Mucosa of descending colon (tissue), 3 donors: ENCODE measurements at places on chromosomes 1 and 21. TPM values are rescaled to one million over a fixed set of nuclear protein-coding genes. Genes with fewer than 3 reads are reported as not detected.

GRCh38 chr1:227774051-227774731 lies 39.0 kb downstream of the SNAP47 start:
- no peak for DNase-seq

DNA sequence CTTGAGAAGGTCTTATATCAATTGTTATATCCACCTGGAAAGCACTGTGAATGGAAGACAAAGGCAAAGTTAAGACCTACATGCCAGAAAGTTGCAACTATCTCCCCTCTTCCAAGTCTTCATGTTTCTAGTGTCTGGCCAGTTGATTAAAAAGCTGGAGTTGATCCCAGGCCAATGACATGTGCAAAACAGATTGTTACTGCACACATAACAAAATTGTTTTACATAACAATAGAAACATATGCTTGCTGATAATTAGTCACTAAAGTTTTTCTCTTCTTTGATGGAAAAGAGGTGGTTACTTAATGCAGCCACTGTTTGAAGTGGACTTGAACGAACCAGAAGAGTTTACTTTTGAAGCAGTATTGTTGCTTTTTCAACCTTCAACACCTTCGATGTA lies 158.2 kb downstream of the TGFBR3 start:
- no peak for DNase-seq

GRCh38 chr1:41492341-41492848 lies 7.9 kb upstream of the EDN2 start:
- peak; percentile 53 for DNase-seq

- DNase-seq: no peak
Observed at GRCh38 chr1:33641104-33641830, 168.8 kb downstream of the ZSCAN20 start.

DNA sequence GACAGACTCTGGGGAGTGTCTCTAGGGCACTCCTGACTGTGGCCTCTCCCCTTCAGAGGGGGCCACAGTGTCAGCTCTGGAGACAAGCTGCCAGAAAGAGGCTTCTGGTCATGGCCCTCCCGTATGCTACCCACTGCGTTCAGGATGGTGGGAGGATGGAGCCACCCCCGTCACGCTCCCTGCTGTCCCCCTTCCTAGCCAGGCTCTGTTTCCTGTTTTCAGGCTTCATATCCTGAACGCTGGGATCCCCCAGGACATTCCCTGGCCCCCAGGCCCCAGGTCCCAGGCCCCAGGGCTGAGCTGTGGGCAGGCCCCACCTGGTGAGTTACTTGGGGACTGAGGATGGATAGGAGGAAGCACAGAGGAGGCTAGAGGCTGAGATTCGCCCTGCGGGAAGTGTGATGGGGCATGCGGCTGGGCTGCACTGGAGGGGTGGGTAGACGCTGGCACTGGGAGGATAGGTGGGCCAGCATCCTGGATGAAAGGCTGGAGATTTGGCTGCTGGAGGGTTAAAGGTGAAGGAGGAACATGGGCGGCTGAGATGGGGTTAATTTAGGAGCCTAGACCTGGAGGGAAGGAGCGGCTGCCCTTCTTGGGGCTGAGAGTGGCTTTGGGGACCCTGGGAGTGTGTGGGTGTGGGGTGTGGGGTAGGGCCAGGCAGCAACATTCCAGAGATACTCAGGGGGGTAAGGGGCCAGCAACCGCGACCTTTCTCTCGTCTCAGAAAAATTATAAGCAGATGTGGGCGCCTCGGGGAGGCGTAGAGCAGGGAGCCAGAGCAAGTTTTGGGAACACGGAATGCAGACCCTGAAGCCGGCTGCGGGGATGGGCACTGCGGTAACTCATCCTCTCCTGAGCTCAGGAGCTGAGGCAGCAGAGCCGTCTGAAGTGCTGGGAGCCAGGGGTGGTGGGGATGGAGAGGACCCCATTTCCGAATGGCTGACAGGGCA lies 8.7 kb downstream of the PEAR1 start:
- no peak for DNase-seq

DNA sequence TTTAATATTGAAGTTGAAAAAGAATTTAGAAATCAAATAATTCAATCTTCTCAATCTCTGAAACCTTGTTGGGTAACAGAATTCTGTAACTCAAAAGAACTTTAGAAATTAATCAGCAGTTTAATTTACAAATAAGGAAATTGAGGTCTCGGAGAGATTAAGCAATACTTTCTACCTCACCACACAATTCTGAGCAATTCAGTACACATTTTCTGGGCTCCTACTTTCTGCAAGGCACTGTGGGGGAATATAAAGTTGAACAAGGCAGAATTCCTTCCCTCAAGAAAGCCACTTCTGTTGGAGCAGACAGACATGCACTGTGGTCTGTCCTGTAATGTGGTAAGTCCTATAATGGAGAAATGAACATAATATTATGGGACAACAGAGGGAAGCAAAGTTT lies 47.7 kb downstream of the MEF2D start:
- no peak for DNase-seq

- no peak for DNase-seq
Observed at GRCh38 chr1:68331117-68331865, 99.0 kb upstream of the WLS start.

- DNase-seq: no peak
Observed at GRCh38 chr1:61173118-61173517, 90.8 kb downstream of the NFIA start.

DNA sequence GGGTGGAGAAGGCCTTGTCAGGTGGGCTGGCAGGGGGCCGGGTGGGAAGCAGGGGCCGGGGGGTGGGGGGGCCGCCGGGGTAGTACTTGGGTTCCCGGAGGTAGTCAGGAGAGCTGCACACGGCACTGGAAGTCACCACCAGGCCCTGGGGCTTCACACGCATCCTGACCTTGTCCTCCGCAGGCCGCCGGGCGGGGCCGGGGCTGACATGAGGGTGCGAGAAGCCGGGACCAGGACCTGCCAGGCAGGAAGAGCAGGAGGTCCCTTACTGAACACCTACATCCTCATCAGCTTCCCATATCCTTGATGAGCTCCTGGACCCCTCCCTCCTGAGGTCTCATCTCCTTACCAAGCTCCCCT lies 52.0 kb downstream of the AHDC1 start:
- no peak for DNase-seq

DNA sequence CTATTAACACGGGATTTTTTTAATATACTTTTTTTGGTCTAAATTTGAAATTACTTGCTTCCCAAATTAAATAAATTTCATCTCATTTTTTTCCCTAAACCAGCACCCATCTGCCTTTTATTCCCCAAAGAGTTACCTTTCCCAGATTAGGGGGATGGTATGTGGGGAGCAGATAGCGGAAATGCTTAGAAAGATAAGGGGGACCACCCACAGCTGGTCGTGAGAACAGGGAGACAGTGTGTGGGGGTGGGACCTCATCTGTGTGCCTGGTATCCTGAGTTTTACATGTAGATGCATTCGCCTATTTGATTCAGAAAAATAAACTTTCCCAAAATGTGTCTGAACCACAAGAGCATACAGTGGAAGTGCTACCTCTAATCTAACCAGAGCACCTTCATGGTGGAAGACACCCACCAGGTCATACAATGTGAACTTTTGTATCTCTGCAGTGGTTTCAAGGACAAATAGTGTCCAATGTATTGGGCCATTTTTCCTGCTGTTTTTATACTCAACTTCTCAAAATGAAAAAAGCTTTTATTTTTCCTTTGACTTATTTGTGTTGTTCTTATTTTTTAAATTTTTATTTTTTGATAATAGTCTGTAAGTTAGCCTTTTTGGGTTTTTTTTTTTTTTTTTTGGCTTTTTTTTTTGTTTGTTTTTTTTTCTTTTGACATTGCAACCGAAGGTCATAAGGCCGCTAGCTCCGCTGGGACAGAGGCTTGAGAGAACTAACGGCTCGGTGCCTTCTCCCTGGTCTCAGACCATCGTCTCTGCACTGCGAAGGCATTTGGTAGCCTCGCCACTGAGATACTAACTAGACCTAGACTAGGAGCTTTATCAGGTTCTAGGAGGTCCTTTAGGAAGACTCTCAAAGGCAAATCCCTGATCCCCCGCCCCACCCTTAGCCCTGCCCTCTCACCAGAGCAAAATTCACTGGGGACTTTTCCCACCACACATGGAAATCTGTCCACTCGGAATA lies 263.2 kb downstream of the TM2D1 start:
- DNase-seq: no peak

GRCh38 chr1:243253926-243254232 lies 1.2 kb downstream of the CEP170 start:
- no peak for DNase-seq

GRCh38 chr1:211865180-211865579 lies 34.6 kb upstream of the LPGAT1 start:
- DNase-seq: no peak

GRCh38 chr21:27645285-27645684 lies 678.4 kb upstream of the ADAMTS5 start:
- no peak for DNase-seq

DNA sequence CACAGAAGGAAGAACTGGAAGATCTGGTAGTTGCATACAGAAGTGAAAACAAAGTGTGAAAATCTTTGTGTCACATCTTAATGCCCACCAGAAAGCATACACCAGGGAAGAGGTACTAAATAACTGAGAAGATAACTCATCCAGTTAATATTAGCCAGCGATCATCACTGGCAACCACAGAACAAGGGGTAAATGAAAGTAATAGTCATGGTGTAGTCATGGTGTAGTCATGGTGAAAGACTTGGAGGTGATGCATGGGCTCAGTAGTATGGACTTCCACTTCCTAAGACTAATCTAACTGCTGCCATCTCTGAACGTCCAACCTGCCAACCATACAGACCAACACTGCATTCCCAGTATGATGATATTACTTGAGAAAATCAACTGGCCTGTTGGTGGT lies 481.2 kb upstream of the NR5A2 start:
- DNase-seq: no peak

DNA sequence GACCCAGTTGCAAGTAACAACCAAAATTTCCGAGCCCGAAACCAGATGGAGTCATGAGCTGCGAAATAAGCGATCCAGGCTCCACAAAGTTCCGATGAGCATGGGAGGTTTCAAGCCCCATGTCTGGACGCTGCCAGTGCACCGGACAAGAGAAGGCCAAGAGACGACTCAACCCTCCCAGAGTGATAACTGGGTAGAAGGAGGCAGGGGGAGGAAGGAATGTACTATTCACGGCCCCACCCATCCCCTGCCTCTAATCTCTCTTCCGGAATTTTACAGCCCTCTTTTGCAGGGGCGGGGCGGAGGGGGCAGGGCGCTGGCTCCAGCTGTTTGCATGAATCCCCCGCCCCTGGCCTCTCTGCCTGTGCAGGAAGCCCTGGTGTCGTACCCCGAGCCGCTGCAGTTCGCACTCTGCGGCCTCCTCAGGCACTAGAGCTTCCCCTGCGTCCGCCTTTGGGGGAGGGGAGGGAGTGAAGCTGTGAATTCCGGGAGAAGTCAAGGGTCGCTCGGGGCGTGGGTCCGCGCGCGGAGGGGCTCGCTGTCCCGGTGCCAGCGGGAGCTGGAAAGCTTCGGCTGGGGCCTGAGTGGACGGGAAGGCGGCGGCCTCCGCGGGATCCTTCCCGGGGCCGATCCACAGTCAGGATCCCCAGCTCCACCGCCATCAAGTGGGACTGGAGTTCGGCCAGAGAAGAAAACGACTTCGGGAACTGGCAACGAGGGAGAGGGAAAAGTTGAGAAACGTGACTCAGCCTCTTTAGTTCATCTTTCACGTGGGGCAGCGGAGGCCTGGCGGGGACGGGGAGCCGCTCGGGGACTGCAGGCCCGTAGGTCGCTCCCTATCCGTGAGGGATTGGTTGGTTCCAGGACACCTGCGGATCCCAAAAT lies 6.3 kb upstream of the PTP4A2 start:
- peak; percentile 96 for DNase-seq

DNA sequence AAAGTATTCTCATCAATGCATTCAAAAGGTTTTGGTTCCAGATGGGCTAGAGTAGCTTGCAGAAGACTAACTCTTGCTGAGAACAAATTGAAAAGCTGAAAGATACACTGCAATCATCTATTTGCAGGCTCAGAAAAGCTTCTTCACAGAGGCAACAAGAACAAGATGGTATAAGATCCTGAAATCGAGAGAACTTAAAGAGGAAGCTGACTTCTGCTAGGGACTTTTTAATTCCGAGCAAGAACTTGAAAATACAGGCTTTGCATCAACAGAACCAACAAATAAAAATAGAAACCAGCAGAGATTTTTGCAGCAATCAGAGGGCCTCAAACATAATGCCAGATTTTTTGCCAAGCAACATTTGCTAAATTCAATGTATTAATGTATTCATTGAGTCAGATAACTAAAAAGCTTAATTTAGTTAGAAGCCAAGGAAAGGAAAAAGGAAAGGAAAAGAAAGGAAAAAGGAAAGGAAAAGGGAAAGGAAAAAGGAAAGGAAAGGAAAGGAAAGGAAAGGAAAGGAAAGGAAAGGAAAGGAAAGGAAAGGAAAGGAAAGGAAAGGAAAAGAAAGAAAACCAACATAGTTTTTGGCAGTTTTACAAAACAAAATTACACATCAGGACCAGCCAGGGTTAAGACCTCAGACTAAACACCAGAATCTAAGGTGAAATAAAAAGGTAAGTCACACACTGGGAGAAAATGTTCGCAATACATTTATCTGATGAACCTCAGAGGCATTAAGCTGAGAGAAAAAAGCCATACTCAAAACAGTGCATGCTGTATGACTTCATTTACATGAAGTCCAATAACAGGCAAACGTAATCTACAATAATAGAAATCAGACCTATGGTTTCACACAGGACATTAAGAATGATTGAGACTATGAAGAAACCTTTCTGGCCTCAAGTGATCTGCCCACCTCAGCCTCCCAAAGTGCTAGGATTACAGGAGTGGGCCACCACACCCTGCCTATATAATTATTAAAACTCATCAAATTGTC lies 42.6 kb downstream of the FAF1 start:
- DNase-seq: no peak

DNA sequence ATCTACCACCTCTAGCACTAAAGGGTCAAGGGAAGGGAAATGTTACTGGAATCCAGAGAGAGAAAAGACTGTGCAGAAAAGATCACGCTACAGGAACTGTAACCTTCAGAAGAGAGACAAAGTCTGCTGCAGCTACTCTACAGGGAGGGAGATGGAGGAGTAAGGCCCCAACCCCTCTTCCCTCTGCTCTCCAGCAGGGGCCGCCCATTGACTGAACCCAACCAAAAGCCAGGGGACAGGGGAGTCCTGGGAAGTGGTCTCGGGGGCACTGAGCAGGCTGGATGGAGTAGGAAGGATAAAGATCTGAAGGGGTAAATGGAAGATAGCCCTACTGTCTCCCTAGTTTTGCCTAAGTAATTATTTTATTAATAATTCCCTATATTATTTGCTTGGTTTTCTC lies 72.8 kb upstream of the NR5A2 start:
- peak; percentile 23 for DNase-seq

Gene MARK1
- 11.2 TPM for total RNA-seq

Gene ETNK2
- 0.20 TPM for total RNA-seq

Gene GNG12
- 158 TPM for total RNA-seq

Gene ZMYND12
- total RNA-seq: 3.0 TPM

Gene SPATA45
- not detected for total RNA-seq

Gene FCRL5
- 0.95 TPM for total RNA-seq

Gene PADI1
- 0.25 TPM for total RNA-seq

Gene FMO5
- 25.2 TPM for total RNA-seq

Gene FNDC5
- 0.41 TPM for total RNA-seq

Gene TMEM53
- total RNA-seq: 19.3 TPM

Gene SPRR1B
- total RNA-seq: not detected
